ENCODE measurements at places on chromosomes 1 and 21.

- DNase-seq = no peak
Observed at GRCh38 chr1:92065042-92065441, 10.2 kb downstream of the SETSIP start.

- no peak for DNase-seq
Observed at GRCh38 chr1:94602802-94603625, 61.5 kb upstream of the F3 start.

DNA sequence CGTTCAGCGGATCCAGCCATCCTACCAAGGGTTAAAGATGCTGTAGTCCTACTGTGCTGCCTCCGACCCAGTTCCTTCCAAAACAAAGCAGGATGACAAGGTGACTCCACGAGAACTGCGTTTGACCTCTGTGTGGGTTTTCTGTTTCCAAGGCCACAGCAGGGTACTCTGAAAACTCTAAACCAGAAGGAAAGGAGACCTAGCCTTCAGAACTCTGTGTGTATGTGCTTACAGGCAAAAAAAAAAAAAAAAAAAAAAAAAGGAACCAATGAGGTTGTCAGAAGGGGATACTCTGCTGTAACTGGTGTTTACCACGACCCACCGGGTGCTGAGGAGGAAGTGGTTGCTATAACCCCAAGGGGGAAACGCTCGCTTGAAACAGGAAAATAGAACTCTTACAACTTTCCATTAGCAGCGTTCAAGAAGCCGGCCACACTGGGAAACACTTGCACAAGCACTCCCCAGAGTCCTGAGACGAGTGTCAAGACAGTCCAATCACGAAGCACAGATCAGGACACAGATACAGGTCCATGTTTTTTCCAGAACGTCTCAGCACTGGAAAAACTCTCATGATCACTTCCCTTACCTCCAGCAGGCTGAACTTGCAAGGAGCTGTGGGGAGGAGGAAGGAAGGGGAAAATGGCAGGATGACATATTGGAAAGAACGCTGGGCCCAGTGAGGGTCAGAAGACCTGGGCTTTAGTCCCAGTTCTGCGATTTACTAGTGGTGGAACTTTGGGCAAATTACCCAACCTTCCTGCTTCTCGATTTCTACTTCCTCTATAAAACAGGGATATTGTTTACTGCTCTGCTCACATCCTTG lies 64.0 kb downstream of the ITPKB start:
- peak; percentile 41 for DNase-seq

- DNase-seq = no peak
Observed at GRCh38 chr1:176119549-176119948, 87.5 kb downstream of the COP1 start.

DNA sequence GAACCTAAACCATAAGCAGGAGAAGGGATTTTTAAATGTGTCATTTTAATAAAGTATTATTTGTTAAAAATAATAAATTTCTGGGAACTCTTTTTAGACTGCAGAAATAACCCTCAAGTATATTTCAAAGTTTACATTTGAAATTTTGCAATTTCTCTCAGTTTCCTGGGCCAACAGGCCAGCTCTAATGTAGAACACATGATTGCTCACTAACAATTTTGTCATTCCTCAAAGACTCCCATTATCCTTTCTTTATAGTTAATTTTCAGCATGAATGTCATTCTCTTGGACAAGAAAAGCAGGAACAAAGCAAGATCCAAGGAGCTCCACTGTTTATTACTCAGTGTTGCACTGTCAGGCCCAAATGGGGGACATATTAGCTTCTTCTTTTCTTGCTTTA lies 119.4 kb upstream of the VANGL1 start:
- no peak for DNase-seq

DNA sequence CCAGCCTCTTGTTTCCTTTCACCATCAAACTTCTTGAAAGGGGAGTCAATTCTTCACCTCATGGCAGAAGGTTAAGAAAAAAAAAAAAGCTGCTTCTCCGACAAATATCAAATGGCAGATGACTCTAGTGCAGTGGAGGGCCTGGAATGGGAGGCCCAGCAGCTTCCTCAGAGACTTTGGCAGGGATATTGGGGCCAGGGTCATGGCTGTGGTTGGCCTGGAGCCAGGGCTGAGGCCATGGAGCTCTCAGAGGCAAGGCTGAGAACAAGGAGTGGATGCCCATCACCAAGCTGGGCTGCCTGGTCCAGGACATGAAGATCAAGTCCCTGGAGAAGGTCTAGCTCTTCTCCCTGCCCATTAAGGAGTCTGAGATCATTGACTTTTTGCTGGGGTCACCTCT lies 18.7 kb downstream of the MTF1 start:
- no peak for DNase-seq

- DNase-seq = no peak
Observed at GRCh38 chr1:30657131-30658013, 66.0 kb downstream of the MATN1 start.

GRCh38 chr1:155130272-155131006 lies 2.8 kb downstream of the EFNA1 start:
- no peak for DNase-seq

DNA sequence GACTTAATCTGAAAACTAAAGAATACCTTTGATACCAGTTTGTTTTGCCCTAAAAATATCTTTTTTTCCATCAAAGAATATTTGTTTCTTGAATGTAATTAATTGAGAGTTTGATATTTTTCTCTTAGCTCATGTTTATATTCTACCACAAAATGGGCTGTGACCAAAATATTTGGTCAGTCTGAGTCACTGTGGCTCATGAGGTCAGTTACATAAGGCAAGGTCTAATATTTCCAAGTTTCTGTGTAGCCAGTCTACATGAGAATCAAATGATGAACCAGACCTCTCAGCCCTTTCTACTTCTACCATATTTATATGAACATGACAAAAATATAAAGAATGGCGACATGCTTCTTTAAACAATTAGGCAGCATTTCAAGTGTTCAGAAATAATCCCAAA lies 83.0 kb upstream of the IVNS1ABP start:
- DNase-seq = no peak

DNA sequence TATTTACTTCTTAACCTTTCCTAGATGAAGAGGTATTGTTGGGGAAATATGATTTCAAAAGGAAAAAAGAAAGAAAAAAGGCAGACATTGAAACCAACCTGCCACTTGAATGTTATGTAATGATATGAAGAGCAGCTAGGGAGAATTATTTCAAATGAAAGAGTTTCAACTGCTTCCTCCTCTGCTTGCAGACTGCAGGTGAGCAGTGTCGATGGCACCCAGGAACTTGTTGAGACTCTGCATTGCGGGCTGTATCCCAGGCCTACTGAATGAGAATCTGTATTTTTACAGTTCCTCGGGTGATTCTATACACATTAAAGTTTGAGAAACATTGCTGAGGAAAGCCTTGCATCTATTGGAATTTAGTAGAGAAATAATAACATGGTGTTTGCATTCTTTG lies 3.7 kb upstream of the RUNX1 start:
- DNase-seq = no peak

DNA sequence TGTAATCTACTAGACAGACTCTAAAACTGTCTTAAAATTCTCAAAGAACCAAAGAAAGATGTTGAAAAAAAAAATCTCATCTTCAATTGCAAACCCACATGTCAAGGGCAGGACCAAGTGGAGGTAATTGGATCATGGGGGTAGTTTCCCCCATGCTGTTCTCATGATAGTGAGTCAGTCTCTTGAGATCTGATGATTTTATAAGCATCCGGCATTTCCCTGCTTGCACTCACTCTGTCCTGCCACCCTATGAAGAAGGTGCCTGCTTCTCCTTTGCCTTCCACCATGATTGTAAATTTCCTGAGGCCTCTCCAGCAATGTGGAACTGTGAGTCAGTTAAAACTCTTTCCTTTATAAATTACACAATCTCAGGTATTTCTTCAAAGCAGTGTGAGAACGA lies 257.0 kb downstream of the HHIPL2 start:
- DNase-seq = no peak

DNA sequence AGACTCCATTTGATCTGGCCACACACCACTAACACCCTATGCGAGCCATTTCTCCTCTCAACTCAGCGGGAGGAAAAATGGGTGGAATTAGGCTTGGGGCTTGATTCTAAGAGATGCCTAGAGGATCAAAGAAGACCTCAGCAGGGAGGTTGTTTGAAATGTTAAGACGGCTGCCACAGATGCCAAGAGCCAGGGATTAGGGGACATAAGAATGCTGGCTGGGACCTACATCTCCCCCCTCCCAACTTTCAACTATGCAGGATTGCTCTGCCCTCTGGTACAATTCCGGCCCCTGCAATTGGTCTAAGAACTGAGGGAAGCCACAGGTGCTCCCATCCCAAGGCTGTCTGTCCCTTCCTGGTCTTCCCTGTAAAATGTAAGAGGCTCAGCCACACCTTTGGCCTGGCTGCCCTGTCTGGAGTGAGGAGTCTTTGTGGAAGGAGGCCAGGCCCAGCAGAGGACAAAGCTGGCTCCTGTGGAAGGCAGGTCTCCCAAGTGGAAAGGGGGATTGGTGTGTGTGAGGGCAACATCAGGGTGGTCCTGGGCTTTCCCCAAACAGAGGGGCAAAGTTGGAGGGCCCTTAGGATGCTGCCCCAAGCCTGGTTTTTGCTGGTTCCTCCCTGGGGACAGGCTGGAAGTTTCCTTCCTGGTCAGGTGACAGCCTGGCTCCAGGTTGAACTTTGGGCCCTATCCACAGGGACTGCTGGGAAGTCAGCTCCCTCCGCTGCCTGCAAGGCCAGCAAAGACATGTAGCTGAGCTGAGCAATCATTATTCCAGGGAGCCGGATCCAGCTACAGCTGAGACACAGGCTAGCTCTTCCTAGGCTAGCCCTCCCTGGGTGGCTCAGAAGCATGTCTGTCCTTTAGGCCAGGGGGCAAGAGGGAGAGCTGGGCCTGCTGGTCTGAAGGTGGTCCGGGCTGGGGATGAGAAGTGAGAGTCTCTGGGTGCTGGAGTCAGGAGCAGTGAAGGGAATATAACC lies 34.5 kb upstream of the SYNC start:
- DNase-seq = no peak

DNA sequence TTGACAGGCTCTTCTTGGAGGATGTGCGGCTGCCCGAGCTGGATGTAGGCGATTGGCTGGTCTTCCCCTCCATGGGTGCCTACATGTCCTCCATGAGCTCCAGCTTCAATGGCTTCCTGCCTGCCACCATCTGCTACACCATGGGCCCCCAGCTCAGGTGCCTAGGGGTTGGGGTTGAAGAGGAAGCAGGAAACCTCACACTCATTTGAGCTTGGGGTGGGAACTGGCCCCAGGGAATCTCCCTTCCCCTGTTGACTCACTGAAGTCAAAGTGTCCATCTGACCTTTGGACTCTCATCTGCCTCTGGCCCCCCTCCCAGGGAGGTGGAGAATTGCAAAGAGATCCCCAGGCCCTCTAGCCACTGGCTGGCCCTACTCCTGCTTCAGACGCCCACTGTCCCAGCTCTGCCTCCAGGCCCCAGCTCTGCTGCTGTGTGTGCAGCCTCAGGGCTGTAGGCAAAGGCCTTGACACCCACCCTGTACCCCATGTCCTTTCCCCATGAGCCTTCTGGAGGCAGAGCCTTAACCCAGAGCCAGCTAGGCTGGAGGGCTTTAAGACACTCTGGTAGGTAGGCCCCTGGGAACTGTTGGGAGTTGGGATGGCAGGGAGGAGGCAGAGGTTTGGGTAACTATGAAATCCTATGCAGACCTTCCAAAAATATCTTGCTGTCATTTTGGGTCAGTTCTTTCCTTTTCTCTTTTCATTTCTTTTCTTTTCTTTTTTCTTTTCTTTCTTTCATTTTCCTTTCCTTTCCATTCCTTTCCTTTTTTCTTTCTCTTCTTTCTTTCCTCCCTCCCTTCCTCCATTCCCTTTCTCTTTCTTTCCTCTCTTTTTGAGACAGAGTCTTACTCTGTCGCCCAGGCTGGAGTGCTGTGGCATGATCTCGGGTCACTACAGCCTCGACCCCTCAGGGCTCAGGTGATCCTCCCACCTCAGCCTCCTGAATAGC lies 66.9 kb upstream of the TINAGL1 start:
- DNase-seq = no peak

DNA sequence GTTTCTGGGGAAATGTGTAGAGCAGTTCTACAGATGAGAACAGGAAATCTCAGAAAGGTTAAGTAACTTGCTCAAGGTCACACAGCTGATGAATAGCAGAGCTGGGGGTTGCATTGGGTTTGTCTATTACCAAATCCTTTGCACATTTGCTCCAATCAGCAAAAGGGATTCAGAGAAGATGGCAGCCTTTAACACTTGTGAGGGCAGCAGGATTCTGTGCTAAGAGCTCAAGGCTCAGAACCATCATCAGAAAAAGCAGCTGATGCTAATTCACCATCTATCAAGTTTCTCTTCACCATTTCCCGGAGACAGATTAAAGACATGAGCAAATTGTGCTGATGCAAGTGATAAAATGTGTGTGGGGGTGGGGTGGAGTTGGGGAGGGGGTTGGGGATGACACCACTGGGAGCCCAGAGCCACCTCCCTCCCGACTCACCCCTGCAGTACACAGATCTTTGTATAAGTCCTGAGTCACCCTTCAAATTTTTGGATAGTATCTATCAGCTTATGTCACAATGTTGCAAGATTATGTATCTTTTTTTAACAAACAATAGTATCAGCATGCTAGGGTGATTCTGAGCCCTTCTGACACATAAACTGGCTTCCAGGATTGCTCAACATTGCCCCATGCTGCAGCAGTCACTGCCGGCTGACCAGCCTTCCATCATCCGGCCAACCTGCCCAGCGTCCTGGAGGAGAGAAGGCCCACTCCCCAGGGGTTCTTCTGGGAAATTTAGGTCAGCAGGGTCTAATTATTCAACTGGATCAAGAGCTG lies 2.8 kb upstream of the SPSB1 start:
- no peak for DNase-seq

DNA sequence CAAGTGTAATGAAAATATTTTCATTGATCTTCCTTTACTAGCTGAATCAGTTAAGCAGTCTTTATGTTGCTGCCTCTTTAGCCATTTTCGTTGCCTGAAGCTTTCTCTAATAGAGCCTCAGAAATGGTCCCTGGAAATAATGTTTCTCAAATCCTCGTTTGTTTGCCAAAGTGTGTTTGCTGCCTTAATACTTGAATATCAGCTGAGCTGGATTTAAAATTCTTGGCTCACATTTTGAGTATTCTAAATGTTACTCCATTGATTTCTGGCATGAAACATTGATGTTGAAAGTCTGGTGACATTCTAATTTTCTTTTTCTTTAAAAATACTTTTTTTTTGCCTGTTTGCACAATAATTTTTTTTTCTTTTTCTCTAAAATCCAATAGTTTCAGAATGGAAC lies 84.6 kb upstream of the SERBP1 start:
- no peak for DNase-seq

DNA sequence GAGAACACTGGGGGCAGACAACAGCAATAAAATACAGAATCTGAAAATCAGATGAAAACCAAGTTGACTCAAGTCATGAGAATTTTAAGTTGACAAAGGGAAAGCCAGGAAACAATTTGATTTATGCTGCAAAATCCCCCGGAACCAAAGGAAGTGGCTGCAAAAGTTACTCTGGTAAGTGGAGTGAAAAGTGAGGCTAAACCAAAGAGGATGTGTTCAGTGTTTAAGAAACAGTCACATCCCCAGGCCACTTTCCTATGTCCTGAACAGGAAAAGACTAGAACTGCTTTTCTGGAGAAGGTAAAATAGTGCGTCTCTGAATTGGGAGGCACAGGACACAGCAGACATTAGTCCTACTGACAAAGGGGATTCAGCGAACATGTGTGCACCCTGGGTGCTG lies 5.9 kb downstream of the TARBP1 start:
- DNase-seq = no peak

Data from activated T-helper 1 cell treated with anti-CD3 and anti-CD28 coated beads, Interleukin-2, amount 50 U/mL, for 16 hours (primary cell).